ENCODE measurements at places on chromosomes 1 and 21.

GRCh38 chr1:74395571-74395970 lies 116.8 kb downstream of the LRRC53 start:
- DNase-seq: no peak

DNA sequence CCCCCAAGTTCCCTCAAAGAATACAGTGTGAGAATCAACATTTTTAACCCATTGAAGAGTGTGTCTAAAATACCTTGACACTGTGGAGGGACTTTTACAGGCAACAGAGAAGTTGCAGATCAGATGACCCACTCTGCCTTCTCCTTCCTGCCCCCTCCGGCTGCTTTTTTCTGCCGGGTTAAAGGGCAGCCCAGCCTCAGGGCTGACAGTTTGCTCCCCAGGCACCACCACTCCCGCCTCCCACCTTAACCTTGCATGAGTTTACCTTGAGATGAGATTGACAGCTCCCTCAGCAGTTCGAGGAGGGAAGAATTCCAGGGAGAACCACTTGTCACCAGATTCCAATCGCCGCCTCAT lies 3.2 kb downstream of the MTHFR start:
- no peak for DNase-seq

DNA sequence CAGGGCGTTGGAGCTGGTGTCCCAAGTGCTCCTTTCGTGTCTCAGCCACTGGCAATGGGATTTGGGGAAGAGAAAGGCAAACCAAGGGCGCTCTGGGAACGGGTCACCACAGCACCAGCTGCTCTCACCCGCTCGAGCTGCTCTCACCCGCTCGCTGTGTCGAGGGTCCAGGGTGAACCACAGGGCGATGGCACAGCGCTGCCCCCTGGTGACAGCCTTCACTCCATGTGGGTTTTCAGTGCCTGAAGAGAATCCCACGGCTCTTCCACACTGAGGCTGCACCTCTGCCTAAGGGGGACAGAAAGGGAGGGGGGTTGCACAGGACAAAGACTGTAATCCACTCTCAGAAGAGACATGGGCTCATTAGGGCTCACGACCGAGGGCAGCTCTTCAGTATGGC lies 7.1 kb upstream of the CLDN19 start:
- peak; percentile 39 for DNase-seq

DNA sequence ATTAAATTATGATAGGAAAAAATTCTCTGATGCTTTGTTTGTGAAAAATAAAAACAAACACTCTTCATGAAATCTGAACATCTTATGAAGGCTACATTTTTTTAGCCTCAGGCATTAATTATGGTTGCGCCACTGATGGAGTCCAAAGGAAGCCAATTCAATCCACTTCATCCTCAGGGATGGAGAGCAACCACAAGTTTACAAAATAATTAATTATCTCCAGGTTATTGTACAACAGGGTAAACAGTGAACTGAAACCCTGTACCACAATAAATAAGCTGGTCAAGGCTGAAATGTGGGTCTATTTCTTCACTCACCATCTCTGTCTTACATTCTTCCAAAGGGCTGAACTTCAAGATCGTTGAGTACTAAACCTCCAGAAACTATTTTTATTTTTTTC lies 49.2 kb downstream of the MRPL39 start:
- no peak for DNase-seq

DNA sequence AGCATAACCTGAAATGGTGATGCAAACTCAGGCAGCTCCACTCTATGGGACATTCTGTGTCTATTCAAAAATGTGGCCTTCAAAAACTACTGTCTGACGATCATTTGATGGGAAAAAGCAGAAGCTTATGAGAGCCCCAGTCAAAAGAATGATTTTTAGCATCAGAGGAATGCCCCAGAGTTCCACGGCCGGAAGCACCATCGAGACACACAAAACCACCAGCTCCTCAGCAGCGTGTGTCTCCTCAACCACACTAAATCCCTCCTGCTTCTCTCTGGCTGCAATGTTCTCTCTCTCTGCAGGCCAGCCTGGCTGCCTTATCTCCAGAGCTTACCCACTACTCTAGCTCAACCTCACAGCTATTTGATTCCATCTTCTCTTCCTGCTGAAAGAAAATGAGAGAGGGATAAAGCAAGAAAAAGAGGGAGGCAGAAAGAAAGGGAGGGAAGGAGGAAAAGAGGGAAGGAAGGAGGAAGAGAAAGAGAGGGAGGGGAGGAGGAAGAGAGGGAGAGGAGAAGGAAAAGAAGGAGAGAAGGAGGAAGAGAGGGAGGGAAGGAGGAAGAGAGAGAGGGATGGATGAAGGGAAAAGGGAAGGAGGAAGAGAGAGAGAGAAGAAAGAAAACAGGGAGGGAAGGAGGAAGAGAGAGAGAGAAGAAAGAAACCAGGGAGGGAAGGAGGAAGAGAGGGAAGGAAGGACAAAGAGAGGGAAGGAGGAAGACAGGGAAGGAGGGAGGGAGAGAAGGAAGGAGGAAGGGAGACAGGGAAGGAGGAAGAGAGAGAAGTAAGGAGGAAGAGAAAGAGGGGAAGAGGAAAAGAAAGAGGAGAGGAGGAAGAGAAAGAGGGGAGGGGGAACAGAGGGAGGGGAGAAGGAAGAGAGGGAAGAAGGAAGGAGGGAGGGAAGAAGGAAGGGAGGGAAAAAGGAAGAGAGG lies 33.5 kb upstream of the LAPTM5 start:
- DNase-seq: no peak

- no peak for DNase-seq
Observed at GRCh38 chr1:9289711-9290485, 2.8 kb upstream of the SPSB1 start.

DNA sequence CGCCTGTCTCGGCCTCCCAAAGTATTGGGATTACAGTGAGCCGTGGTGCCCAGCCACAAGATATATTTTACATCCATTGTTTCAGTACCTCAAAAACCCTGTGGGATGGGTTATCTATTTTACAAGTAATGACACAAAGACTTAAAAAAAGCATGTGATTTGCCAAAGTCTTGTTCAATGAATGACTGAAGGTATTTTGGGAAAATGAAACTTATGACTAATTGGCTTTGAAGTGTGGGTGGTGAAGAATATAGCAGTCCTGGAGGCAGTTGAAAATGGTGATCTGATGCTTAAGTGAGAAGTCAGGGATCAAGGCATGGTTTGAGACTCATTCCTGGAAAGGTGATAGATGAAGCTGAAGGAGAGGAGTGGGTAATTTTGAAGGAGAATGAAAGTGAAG lies 3.0 kb downstream of the SWT1 start:
- no peak for DNase-seq

Data from activated CD4-positive, alpha-beta T cell treated with anti-CD3 and anti-CD28 coated beads for 1 hour (primary cell).